ENCODE measurements at places on chromosomes 12 and 14.
A peak's percentile ranks its signal among the peaks of the same experiment; 100 is the strongest.

- DNase-seq = no peak
Observed at GRCh38 chr12:5099591-5099990, 55.9 kb downstream of the KCNA5 start.

- no peak for DNase-seq
Observed at GRCh38 chr12:44581642-44582242, 294.4 kb downstream of the NELL2 start.

DNA sequence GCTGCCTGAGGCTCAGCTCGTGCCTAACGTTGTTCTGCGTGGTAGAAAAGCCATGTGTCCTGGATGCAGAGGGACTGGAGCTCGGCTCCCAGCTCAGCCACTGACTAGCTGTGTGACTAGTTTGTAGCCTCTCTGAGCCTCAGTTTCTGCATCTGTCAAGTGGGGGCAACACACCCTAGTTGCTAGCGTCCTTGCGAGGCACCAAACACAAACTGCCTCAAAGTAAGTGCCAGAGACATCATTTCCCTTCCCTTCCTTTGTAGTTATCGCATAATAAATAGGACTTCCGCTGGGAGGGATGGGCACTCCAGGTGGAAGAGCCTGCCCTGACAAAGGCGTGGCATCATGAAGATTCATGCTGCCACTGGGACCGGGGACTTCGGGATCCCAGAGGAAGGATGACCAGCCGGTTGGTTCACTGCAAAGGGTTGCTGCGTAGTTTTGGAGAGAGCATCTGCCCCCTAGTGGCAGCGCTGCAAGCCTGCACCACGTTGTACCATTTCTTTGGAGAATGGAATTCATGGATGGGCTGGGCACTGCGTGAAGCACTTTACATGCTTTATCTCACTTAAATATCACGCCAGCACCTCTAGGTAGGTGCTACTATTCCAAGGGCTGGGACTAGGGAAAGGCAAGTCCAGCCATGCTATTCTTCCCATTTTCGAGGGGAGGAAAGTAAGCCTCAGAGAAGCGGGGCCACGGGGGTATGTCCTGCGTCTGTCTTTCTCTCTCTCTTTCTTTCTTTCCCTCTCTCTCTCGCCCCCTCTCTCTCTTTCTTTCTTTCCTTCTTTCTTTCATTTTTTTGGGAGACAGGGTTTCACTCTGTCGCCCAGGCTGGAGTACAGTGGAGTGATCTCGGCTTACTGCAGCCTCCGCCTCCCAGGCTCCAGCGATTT, 4.6 kb downstream of the CCDC197 start:
- DNase-seq = peak; percentile 48

GRCh38 chr14:95522556-95522955, 6.1 kb upstream of the SYNE3 start:
- no peak for DNase-seq

GRCh38 chr12:19937161-19937560, 431.2 kb upstream of the PDE3A start:
- DNase-seq = no peak
